ENCODE measurements at places on chromosomes 11 and 22.

DNA sequence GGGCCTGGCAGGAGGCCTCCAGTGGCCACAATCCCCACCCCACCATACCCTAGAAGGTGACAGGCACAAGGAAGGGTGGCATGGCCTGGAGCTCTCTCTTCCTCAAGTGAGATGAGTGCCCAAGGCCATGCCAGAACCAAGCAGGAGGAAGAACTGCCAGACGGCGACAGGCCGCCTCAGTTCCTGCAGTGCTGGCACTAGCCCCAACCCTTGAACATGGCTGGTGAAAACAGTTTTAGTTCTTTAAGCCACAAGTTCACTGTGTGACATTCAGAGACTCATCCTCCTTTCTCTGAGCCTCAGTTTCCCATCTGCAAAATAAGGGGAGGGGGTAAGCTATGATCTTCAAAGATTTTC, 9.8 kb downstream of the CHRDL2 start:
- no peak for DNase-seq

- no peak for DNase-seq
Observed at GRCh38 chr11:46305295-46305694, 27.8 kb downstream of the CREB3L1 start.

- no peak for DNase-seq
Observed at GRCh38 chr11:89433278-89433677, 57.9 kb downstream of the NOX4 start.

- DNase-seq: no peak
Observed at GRCh38 chr11:100445231-100445735, 241.8 kb upstream of the ARHGAP42 start.

DNA sequence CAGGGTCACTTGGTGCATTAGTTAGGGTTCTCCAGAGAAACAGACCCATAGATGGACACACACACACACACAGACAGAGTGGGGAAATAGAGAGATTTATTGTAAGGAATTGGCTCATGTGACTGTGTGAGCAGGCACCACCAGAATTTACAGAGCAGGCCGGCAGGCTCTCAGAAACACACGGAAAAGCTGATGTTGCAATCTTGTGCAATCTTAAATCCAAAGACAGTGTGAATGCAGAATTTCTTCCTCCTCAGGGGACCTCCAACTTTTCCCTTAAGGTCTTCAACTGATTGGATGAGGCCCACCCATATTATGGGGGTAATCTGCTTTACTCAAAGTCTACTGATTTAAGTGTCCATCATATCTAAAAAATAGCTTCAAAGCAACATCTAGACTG, 49.8 kb downstream of the APIP start:
- DNase-seq: no peak

GRCh38 chr11:445765-446588, 4.1 kb upstream of the PTDSS2 start:
- no peak for DNase-seq

DNA sequence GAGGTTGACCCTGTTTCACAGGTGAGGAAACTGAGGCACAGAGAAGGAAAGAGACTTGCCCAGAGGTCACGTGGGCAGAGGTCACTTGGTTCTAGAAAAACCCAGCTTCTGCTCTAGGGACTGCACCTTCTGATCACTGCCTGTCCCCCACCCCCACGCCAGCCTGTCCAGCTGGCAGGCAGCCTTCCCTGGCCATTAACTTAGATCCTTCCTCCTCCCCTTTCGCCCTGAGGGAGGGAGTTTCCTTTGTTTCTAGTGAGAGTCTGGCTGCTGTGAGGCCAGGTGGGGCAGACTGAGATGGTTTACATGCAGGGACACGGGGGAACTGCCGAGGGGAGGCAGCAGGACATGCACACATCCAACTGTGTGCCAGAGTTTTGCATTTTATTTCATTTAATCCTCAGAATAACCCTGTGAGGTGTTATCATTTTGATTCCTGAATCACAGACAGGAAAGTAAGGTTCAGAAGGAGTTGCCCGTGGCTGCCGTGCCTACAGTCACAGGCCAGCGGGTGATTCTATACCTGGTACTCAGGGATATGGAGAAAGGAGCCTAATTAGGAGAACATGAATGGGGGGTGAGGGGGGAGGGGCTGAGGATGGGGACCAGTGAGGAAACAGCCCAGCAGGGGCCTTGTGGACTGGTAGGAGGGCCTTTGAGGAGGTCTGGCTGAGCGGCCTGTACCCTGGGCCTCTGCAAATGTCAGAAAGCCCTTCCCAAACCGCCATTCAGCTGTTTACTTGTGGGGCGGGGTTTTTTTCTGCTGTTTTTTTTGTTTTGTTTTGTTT, 3.4 kb downstream of the FAM83F start:
- DNase-seq: no peak

GRCh38 chr11:70091638-70092037, 13.5 kb downstream of the ANO1 start:
- DNase-seq: no peak

- DNase-seq: no peak
Observed at GRCh38 chr22:36143066-36143815, 17.3 kb downstream of the APOL3 start.

- DNase-seq: no peak
Observed at GRCh38 chr11:125124618-125124992, 13.2 kb upstream of the TMEM218 start.

DNA sequence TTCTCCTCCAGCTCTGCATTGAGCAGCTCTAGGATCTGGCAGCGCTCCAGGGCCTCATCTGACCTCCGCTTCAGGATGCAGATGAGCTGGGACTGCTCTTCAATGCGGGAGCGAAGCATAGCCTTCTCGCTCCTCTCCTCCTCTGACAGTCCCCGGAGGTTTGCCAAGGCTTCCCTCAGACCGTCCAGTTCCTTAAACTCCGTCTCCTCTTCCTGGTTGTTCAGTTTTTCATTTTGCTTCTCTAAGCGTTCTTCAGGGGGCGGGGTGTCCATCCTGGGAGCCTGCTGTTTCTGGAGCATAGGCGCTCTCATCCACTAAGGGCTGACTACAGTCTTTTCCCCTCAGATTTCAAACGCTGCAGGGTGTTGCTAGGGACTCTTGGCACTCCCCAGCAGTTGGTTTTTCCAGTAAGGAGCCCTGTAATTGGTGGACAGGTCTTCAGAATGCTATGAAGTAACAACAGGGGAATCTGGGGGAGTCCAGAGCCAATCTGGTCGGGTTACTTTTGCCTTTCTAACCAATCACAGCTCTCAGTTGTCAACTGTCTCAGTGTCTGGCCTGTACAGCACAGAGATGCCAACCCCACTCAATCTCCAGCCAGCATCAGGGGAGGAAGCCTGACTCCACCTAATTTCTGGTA, at the start of gene CCDC89:
Gene CCDC89 (minus strand): TSS at position 376 of the 640 bp plus-strand sequence. CDS start 65 bp downstream, at position 311.
- DNase-seq: no peak

- DNase-seq: no peak
Observed at GRCh38 chr22:23386822-23387580, 193.1 kb downstream of the IGLL1 start.

- DNase-seq: no peak
Observed at GRCh38 chr11:134888821-134889220, 476.8 kb upstream of the B3GAT1 start.

- DNase-seq: no peak
Observed at GRCh38 chr11:132238331-132238866, 868.0 kb downstream of the NTM start.

DNA sequence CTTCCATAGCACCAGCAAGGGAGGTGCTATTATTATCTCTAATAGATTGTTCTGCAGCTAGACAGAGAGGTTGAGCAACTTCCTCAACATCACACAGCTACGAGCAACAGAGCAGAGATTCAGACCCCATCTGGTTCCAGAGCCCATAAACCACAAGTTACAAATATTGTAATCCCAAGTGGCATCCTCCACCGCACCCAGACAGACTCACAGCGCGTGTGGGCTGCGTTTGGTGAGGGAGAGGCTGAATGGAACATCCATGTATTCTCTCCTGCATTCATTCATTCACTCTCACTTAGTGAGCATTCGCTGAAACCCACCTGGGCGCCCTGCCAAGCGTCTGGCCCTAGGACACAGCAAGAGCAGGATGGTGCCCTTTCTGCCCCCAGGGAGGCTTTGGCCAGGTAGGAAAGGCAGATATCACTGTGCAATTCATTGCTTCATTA, 33.5 kb downstream of the LIF start:
- no peak for DNase-seq

GRCh38 chr11:120034176-120034875, 103.6 kb downstream of the TRIM29 start:
- no peak for DNase-seq

DNA sequence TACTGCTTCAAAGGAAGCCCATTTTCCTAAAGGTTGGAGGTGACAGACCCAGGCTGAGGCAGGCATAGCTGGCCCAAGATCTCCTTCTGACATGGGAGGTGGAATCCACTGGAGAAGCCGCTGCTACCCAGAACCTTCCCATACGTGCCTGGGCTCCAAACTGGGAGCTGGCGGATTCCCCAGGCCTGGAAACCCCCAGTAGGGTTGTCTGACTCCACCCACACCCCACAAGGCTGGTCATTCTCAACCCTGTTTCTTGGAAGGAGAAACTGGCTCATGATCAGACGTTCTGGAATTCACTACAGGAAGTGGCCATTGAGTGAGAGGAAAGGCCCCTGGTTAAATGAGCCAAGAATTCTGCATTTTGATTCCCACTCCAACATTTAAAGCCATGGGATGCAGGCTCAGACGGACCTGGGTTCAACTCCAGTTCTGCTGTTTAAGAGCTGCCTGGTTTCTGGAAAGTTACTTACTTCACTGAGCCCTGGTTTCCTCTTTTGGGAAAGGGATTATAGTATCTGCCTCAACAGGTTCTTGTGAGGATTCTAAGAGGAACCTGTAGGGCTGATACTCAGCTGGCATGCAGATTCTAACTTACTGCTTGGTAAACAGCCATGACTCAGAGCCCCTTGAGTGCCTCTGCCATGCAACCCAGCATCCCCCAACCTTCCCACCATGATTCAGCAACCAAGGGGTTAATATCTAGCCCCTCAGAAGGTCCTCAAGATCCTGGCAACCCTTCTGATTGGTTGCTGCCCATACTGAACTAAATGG, 19.4 kb upstream of the TSKU start:
- no peak for DNase-seq

DNA sequence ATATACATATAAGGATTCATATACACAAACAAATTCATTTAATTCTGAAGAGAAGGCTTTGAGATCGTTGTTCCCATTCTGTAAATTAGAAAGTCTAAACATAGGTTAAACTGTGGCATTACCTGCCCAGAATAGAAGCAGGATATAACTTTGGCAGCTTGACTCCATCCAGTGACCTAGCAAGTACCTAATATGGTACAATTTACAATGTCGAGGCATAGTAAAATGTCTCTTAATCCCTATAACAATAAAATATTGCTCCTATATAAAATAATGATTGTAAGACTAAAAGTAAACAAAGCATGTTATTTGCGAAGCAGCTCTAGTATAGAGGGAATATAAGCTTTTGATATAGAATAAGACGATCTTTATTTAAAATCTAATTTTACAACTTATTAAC, 756.0 kb downstream of the LUZP2 start:
- no peak for DNase-seq

DNA sequence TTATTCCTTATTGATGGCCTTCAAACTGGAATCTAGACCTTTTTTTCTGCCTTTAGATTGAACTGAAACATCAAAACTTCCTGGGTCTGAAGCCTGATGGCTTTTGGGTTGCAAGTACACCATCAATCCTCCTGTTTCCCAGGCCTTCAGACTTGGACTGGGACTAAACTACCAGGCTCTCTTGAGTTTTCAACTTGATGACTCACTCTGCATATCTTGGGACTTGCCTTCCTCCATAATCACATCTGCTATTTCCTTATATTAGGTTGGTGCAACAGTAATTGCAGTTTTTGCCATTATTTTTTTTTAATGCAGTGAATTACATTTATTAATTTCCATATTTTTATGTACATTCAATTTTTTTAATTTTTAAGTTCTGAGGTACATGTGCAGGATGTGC, 7.0 kb downstream of the OR51B5 start:
- no peak for DNase-seq

DNA sequence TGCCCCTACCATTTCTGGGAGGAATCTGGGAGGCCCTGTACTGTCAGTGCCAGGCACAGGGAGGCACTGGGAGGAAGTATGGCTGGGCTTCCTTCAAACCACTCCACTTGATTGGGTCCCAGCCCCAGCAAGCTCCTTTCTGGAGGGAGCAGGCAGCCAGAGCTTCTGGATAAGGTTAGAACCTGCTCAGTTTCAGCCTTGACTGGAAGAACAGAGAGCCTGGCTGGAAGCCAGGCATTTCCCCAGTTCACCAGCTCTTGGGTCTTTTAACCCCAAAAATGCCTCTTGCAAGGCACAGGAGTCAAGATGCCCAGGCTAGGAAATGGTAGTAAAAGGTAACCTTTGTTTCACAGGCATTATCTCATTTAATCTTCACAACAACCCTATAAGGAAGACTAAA, 9.0 kb upstream of the KCTD14 start:
- DNase-seq: no peak

GRCh38 chr22:22178355-22178965, 66.1 kb upstream of the VPREB1 start:
- no peak for DNase-seq

DNA sequence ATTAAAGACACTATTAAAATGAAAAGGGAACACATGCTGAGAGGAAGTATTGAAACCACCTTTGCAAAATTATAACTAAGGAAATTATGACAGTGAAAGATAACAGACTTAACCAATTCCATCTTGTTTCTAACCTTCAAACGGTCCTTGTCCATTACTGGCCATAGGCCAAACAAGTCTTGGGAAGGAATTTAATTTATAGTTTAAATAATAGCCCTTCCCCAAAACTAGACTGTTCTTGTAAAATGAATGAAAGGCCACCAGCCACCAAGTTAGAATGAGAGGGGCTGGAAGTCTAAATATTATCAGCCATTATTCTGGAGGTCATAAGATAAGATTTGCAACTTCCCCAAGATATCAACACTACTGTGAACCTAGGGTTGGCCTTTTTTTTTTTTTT, 1.8 kb upstream of the TALDO1 start:
- no peak for DNase-seq

GRCh38 chr22:19669570-19669969, 44.7 kb upstream of the SEPTIN5 start:
- DNase-seq: no peak

- DNase-seq: peak; percentile 21
Observed at GRCh38 chr22:31248138-31248745, 36.1 kb downstream of the LIMK2 start.

GRCh38 chr11:124746621-124747243, 5.3 kb downstream of the VSIG2 start:
- peak; percentile 67 for DNase-seq

- DNase-seq: no peak
Observed at GRCh38 chr22:27749597-27750225, 51.8 kb downstream of the MN1 start.

- peak; percentile 65 for DNase-seq
Observed at GRCh38 chr22:46798366-46799350, 36.2 kb downstream of the TBC1D22A start.
